Esophagus squamous epithelium (tissue), 5 donors: ENCODE measurements at places on chromosomes 6 and 20. TPM values are rescaled to one million over a fixed set of nuclear protein-coding genes. Genes with fewer than 3 reads are reported as not detected.

Gene FGD2
- total RNA-seq, result 13.4 TPM

Gene SCUBE3
- not detected for total RNA-seq

Gene PCSK2
- total RNA-seq, result under 0.01 TPM

Gene ADGRF4
- 17.5 TPM for total RNA-seq

Gene DLL1
- total RNA-seq, result 8.3 TPM

Gene EYS
- not detected for total RNA-seq

Gene VGLL2
- total RNA-seq, result not detected

Gene PSMG4
- 9.4 TPM for total RNA-seq
